ENCODE measurements at places on chromosomes 6 and 20. TPM values are rescaled to one million over a fixed set of nuclear protein-coding genes. Genes with fewer than 3 reads are reported as not detected.
A peak's percentile ranks its signal among the peaks of the same experiment; 100 is the strongest.

DNA sequence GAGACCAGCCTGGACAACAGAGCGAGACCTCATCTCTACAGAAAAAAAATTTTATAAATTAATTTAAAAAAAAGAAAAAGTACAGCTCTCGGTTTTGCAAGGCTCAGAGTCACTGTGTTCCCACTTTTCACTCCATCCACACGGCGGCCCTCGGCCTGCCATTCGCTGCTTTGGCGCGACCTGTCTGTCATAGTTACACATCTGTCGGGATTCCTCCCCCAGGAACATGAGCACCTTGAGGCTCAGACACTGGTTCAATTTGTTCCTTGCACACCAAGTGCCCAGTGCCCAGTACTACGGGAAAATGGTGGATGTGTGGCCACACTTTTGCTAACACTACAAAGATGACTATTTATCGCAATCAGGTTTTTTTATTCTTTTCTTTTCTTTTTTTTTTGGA lies 8.4 kb downstream of the CTSZ start:
- DNase-seq = no peak

- no peak for DNase-seq
These were observed 329.0 kb downstream of the GRIK2 start for GRCh38 chr6:101722471-101722870.

DNA sequence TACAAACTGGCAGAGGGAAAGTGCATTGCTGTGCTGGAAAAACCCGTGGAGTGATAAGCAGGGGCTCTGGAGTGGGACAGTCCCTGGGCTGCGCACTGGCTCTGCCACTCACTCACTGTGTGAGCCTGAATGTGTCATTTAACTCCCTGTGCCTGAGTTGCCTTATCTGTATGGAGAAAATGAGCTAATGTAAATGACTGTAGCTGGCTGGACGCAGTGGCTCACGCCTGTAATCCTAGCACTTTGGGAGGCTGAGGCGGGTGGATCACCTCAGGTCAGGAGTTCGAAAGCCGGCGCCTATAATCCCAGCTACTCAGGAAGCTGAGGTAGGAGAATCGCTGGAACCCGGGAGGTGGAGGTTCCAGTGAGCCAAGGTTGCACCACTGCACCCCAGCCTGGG lies 18.4 kb upstream of the RPN2 start:
- DNase-seq = no peak

Gene TRIM10
- not detected for total RNA-seq

DNA sequence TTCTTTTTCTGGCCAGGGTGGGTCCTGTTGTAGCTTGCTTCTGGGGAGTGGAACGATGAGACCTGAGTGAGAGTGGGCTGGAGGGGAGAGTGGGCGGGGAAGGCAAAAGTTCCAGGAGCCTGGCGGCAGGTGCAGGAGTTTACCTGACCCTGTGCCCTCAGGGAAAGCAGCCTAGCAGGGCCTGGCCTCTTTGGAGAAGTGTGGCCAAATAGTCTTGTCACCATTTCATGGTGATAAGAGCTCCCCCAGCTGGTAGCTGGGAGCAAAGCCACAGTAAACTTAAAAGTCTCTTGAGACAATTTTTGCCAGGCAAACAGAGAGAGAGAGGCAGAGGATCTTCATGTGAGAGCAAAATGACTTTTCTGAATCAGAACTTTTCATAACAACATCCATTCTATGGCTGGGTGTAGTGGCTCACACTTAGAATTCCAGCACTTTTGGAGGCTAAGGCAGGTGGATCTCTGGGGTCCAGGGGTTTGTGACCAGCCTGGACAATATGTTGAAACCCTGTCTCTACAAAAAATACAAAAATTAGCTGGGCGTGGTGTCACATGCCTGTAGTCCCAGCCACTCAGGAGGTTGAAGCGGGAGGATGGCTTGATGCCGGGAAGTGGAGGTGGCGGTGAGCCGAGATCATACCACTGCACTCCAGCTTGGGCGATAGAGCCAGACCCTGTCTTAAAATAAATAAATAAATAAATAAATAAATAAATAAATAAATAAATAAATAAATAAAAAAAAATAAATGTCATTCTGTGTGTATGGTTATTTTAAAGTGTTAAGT lies 161.8 kb upstream of the SCGN start:
- DNase-seq = peak; percentile 69

DNA sequence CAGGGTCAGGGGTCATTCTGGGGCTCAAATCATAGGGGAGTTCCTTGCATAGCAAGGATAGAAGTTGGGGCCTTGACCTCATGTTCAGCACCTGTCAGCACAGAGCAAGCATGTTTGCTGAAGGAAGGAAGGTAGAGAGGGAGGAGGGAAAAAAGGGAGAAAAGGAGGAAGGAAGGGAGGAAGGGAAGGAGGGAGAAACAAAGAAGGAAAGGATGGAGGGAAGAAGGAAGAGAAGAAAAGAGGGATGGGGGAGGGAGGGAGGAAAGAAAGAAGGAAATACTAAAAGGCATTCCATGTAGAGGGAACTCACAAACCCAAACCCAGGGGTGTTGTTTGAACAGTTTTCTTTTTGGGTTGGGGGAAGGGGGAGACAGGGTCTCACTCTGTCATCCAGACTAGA lies 80.1 kb downstream of the DLGAP4 start:
- DNase-seq = no peak

Gene KCNQ5
- 0.38 TPM for total RNA-seq

Gene PABPC1L
- total RNA-seq = 4.8 TPM

Gene PAK5
- not detected for total RNA-seq

GRCh38 chr6:24125980-24126379 lies at the start of gene NRSN1:
NRSN1 (plus strand) TSS chr6:24126215; CDS start chr6:24134328, 8,113 bp downstream.
- no peak for DNase-seq

Gene DEF6
- 0.05 TPM for total RNA-seq

- no peak for DNase-seq
These were observed 43.5 kb upstream of the APCDD1L start for GRCh38 chr20:58558486-58559367.

- no peak for DNase-seq
These were observed 1005.6 kb upstream of the FLRT3 start for GRCh38 chr20:15342991-15343523.

Gene SIRPD
- total RNA-seq = not detected

GRCh38 chr20:8601542-8601912 lies 467.4 kb upstream of the PLCB4 start:
- no peak for DNase-seq

Gene BMP2
- 9.7 TPM for total RNA-seq

Gene EMILIN3
- total RNA-seq = not detected

Gene TMEM244
- not detected for total RNA-seq

Gene OR2H2
- total RNA-seq = not detected

GRCh38 chr6:135497412-135498184 lies at the start of gene AHI1:
AHI1 (minus strand) TSS chr6:135497740; CDS start chr6:135492237, 5,503 bp downstream.
- DNase-seq = peak; percentile 93

GRCh38 chr6:121731381-121731780 lies 295.9 kb downstream of the GJA1 start:
- peak; percentile 72 for DNase-seq

GRCh38 chr6:33019372-33019771 lies 10.0 kb upstream of the HLA-DOA start:
- no peak for DNase-seq

GRCh38 chr6:40848868-40849514 lies 190.0 kb downstream of the UNC5CL start:
- DNase-seq = no peak

Gene CDSN
- not detected for total RNA-seq

GRCh38 chr6:35190306-35190705 lies 23.4 kb upstream of the SCUBE3 start:
- DNase-seq = no peak

Gene KIAA1755
- 0.44 TPM for total RNA-seq

GRCh38 chr20:44111712-44112335 lies 75.2 kb downstream of the JPH2 start:
- no peak for DNase-seq

GRCh38 chr20:46240065-46240464 lies 68.2 kb downstream of the CDH22 start:
- DNase-seq = no peak

DNA sequence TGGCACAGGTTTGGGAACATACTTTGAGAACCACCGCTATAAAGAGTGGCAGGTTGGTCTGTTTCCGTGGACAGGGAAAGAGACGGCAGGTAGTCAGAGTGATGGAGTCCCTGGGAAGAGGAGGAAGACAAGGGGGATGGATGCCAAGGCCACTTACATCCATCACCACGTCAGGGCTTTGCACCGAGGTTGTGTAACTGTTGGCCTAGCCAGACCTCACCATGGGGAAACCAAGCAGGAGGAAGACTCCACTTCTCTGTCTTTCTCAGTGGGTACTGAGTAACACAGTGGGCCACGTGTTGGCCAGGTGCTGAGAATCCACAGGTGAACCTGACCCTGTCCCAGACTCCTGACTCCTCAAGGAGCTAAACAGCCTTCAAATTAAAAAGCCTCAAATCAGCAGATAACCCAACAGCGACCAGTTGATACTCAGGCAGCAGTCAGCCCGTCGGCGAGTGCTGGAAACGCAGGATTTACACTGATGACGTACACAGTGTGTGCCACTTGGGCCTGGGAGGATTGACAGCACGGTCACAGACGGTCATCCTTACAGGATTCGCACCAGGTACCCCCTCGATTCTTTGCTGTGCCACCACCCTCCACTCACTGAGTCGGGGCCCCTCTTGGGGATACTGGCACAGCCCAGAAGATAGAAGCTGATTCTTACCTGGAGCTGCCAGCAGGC lies 134.6 kb upstream of the SNX9 start:
- no peak for DNase-seq

DNA sequence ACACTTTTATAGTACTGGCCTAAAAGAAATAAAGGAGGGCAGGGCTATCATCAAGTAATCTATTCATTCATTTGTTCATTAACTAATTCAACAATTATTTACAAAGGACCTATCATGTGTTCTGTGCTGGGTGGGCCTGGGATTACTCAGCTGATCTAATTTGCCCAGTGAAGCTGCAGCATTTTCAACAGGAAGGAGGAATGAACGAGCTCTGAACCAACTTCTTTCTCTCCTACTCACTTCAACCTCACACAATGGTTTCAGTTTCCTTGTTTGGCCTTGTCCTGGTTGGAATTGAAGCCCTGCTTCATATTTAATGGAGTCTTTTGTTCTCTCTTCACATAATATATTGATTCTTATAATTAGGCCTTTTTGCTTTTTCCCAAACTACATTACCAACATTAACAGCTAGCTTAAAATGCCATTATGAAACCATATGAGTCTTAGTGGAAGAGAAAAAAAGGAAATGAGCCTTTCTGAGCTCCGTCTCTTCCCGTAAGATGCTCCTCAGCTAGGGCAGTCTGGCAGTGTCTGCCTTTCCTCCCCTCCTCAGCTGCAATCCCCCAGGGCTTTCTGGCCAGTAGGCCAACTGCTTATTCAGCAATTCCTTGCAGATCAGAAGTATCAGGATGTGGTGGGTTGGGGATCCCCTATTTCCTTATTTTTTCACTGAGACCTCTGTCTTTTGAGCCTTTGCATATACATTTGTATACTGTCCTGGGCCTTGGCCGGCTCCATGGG lies 79.4 kb upstream of the NRN1 start:
- DNase-seq = no peak

- no peak for DNase-seq
These were observed 347.0 kb downstream of the CDH4 start for GRCh38 chr20:61599061-61599531.

GRCh38 chr20:46398963-46399362 lies 7.5 kb downstream of the ELMO2 start:
- DNase-seq = no peak

Gene SRMS
- not detected for total RNA-seq

- peak; percentile 87 for DNase-seq
These were observed 45.4 kb downstream of the SSR1 start for GRCh38 chr6:7267466-7268091.

Gene NFATC2
- not detected for total RNA-seq

DNA sequence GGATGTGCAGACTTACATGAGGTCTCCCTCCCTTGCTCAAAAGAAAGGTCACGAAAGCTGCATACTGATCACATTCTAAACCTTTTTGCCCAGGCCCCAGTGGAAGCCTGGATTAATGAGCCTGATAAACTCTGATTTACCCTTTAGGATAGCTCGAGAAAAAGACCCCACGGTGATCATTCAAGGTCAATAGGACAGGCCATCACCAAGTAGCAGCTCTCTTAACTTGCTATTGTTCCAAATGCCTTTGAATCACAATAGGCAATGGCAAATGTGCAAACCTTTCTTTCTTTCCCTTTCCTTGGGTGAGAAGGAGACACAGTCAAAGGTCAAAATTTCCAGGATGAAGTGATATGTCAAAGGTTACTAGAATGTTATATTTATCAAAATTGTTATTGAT lies 327.3 kb downstream of the HDGFL1 start:
- DNase-seq = no peak

Gene FAXC
- 20.5 TPM for total RNA-seq

- DNase-seq = no peak
These were observed 888 bp downstream of the DYNLRB1 start for GRCh38 chr20:34517114-34517505.

- DNase-seq = no peak
These were observed 464.9 kb downstream of the TBC1D32 start for GRCh38 chr6:120869397-120869796.

- no peak for DNase-seq
These were observed 356.4 kb downstream of the CDH4 start for GRCh38 chr20:61608275-61609085.

All from SJSA1 (cell line).